Aorta (tissue), 5 donors: ENCODE measurements at places on chromosomes 16 and 17. TPM values are rescaled to one million over a fixed set of nuclear protein-coding genes. Genes with fewer than 3 reads are reported as not detected.

- no peak overlapping the region for H3K27ac ChIP-seq
- no peaks in the 10 kb centered on the region for H3K27me3 ChIP-seq
- H3K4me1 ChIP-seq: no peaks in the 10 kb centered on the region
- no peaks in the 10 kb centered on the region for H3K36me3 ChIP-seq
- peak; percentile 70 for DNase-seq
- no peak overlapping the region for H3K4me3 ChIP-seq
Observed at GRCh38 chr16:58046054-58046881, 20.7 kb downstream of the MMP15 start.

DNA sequence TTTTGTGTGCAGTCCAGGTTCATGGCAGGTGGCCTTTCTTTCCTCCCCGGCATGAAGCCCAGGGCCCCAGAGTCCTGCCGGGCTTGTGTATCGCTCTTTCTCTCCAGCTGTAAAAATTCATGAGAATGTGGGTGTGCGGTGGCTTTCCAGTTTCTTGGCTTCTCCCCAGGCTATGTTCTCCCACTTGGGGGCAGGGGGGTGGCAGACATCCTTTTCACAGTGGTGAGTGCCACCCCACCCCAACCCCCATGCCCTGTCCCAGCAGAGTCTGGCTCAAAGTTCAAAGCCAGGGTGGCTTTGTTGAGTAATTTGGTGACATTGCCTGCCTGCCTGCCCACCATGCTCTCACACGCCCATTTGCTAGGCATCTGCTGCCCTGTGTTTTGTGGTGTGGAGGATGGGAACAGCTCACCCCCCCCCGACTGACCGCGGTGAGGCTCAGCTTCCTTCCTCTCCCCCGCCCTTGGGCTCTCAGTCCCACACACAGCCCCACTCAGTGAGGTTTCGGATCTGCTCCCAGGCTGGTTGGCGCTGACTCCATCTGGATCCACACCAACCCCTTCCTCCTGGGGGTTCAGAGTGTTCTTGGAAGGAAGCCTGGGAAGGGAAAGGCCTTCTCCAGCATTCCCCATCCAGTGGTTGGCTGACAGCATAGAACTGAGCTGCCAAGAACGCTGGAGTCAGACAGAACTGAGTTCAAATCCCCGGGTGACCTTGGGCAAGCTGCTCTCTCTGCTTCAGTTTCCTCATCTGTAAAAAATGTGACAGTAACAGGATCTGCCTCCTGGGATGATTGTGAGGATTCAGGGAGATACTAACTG lies 36.0 kb downstream of the CHD9 start:
- H3K4me1 ChIP-seq: peaks cover 8% of the 10 kb centered on the region
- peak; percentile 96 for DNase-seq
- peak overlapping the region; percentile 84 for H3K27ac ChIP-seq
- H3K4me3 ChIP-seq: no peak overlapping the region
- H3K36me3 ChIP-seq: no peaks in the 10 kb centered on the region

GRCh38 chr16:3009568-3010390 lies 2.9 kb upstream of the CLDN9 start:
- H3K4me3 ChIP-seq: no peak overlapping the region
- H3K27me3 ChIP-seq: no peaks in the 10 kb centered on the region
- no peaks in the 10 kb centered on the region for H3K4me1 ChIP-seq
- no peak for DNase-seq
- no peaks in the 10 kb centered on the region for H3K36me3 ChIP-seq

- no peaks in the 10 kb centered on the region for H3K36me3 ChIP-seq
- no peaks in the 10 kb centered on the region for H3K27me3 ChIP-seq
- no peak overlapping the region for H3K27ac ChIP-seq
- no peak for DNase-seq
- H3K4me3 ChIP-seq: no peak overlapping the region
Observed at GRCh38 chr17:9258115-9259015, 237.1 kb downstream of the NTN1 start.

GRCh38 chr16:10745841-10746240 lies 2.2 kb downstream of the NUBP1 start:
- no peaks in the 10 kb centered on the region for H3K4me1 ChIP-seq
- H3K27me3 ChIP-seq: no peaks in the 10 kb centered on the region
- H3K36me3 ChIP-seq: no peaks in the 10 kb centered on the region
- no peak for DNase-seq

DNA sequence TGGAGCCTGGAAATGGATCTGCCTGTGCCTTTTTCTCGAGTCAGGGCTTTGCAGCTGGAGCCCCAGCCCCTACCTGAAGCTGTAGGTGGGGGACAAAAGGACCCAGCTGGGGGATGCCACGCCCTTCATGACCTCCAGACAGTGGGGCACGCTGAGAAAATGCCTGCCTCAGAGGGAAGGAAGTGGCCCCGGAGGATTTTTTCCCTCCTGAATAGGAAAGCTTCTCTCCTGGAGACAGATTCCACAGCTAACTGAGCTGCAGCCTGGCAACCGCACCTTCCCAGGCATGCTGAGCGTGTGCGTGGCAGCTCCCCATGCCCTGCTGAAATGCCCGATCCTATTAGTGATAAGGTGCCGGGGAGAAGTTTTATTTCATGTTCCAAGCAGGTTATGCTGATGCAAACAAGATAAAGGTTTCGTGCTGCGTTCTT lies 58.0 kb downstream of the AIPL1 start:
- H3K4me1 ChIP-seq: no peaks in the 10 kb centered on the region
- H3K36me3 ChIP-seq: no peaks in the 10 kb centered on the region
- no peak for DNase-seq
- no peaks in the 10 kb centered on the region for H3K27me3 ChIP-seq
- no peak overlapping the region for H3K27ac ChIP-seq
- no peak overlapping the region for H3K4me3 ChIP-seq

- no peaks in the 10 kb centered on the region for H3K36me3 ChIP-seq
- no peaks in the 10 kb centered on the region for H3K4me1 ChIP-seq
- H3K27me3 ChIP-seq: peaks cover 2% of the 10 kb centered on the region
- DNase-seq: no peak
Observed at GRCh38 chr16:52631711-52632110, 84.8 kb upstream of the TOX3 start.

Gene ZNF500
- 13.0 TPM for total RNA-seq

DNA sequence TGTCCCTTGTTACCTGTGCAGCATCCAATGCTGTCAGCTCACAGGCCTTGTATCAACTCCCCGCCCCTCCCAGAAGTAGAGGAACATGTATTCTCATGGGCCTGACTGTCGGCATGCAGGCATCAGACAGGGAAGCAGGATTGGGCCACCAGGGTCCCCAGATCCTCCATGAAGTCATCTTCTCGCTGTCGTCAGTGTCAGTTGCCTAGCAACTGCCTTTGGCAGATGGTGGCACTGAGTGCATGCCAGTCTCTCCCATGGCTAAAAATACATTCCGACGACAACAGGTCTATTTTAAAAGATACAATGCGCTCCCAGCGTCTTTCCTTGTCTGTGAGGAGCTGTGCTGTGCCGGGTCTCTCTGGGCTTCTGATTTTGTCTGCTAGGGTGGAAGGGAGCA lies 36.8 kb upstream of the CES5A start:
- DNase-seq: no peak
- no peaks in the 10 kb centered on the region for H3K36me3 ChIP-seq
- no peaks in the 10 kb centered on the region for H3K27me3 ChIP-seq
- no peaks in the 10 kb centered on the region for H3K4me1 ChIP-seq

DNA sequence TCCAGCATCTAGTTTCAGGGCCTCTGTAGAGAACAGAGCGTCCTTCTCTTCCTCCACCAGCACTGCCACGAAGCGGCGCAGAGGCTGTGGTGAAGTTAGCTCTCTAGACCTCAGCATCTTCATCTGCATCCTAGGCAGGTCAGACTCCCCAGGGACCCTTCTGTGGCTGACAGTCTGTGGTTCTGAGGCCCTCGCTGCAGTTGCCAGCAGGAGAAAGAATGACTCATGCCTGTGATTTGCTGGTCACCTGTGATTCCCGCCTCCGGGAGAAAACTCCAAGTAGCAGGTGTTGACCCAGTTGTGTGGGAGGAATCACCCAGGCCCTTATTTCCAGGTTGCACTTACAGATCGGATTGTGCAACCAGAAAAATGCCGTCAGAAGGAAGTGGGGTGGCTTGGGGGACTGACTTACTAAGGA lies 117.3 kb upstream of the CACNG5 start:
- no peak overlapping the region for H3K4me3 ChIP-seq
- H3K27me3 ChIP-seq: no peaks in the 10 kb centered on the region
- no peak for DNase-seq
- no peaks in the 10 kb centered on the region for H3K36me3 ChIP-seq
- H3K27ac ChIP-seq: no peak overlapping the region
- no peaks in the 10 kb centered on the region for H3K4me1 ChIP-seq

GRCh38 chr17:34521955-34522354 lies 57.4 kb upstream of the TMEM132E start:
- H3K4me3 ChIP-seq: no peak overlapping the region
- no peaks in the 10 kb centered on the region for H3K36me3 ChIP-seq
- no peak for DNase-seq
- H3K27me3 ChIP-seq: no peaks in the 10 kb centered on the region
- H3K4me1 ChIP-seq: no peaks in the 10 kb centered on the region

DNA sequence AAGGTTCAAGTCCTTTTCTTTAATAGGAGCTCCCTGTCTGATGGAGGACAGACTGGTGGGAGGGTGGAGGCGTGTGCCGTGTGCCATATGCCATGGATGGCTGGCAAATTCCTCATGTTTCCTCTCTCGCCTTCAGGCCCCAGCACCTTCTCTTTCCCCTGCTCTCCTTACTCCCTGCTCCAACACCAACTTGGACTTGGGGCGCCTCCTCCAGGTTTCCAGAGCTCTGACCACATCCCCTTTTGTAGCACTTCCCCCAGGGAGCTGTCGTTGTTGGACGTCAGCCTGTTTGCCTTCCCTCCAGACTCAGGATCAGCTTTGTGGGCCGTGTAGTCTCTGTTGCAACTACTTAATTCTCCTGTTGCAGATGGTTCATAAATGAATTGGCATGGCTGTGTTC lies 30.7 kb downstream of the TMC7 start:
- no peak overlapping the region for H3K27ac ChIP-seq
- peak; percentile 52 for DNase-seq
- H3K4me1 ChIP-seq: no peaks in the 10 kb centered on the region
